ENCODE measurements at places on chromosomes 3 and 15.

GRCh38 chr15:99425657-99426301 is 140.0 kb upstream of the MEF2A start:
- no peak for DNase-seq

DNA sequence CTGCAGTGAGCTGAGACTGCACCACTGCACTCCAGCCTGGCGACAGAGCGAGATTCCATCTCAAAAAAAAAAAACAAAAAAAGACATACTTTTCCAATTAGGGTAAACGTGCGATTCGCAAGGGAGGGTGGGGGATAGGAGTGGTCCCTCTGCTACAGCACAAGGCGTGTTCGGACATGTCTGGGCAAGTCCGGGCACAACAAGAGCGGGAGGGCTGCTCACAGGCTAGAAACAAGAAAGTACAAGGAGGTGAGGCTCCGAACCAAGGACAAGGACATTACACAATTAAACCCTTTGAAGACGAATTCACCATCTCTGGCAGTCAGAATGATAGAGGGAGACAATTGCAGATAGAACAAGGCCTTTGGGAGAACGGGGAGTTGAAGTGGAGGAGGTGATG is 32.2 kb upstream of the BCL2A1 start:
- DNase-seq: peak; percentile 21

- no peak for DNase-seq
Observed at GRCh38 chr3:86880066-86880465, 110.9 kb downstream of the VGLL3 start.

DNA sequence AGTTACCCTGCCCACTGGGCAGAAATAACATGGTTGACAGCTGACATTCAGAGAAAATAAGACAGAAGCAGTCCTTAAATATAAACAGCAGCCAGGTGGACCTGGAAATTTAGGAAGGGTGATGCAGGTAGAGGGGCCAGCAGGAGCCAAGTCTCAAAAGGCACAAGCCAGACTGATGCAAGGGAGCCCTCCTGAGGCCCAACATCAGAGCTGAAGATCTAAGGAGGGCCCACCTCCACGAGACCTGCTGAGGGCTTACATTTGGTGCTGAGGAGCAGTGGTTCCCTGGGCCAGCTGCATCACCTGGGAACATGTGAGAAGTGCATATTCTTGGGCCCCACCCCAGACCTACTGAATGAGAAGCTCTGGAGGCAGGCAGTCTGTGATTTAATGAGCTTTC is 105.5 kb upstream of the TRIM42 start:
- no peak for DNase-seq

DNA sequence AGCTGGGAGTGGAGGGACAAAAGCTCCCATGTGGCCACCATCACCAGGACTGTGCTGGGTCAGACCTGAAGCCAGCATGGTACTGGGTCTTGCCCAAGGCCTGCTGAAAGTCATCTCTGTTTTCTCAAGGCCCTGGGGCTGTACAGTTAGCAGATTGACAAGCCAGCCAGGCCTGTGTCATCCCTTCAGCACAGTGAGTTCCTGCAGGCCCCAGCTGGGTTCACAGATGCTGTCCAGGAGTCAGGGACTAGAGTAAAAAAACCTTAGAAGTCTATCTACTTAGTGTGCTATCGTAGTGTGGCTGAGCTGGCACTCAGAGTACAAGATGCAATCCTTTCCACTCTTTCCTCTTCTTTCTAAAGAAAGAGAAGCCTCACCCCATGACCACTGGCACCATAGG is 246.0 kb upstream of the NAALADL2 start:
- DNase-seq: no peak
